ENCODE measurements at places on chromosomes 6 and 20.
A peak's percentile ranks its signal among the peaks of the same experiment; 100 is the strongest.

GRCh38 chr6:123316733-123317323 lies 319.9 kb downstream of the TRDN start:
- no peak for DNase-seq

- no peak for DNase-seq
These were observed 71.5 kb upstream of the ATXN1 start for GRCh38 chr6:16832721-16833120.

DNA sequence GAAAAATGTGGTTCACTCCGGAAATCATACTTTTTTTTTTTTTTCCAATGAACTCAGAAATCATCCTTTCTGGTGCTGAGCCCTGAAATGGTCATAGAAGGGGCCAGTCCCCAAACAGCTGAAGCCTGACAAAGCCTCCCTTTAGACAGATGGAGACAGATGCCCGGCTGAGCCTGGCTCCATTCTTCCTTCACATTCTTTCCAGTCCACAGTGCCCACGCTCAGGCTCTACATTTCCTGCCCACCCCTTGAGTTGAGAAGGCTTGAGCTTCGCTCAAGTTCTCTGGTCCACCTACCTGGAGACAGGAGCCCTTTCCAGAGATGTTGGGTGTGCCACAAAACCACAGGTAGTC lies 41.2 kb downstream of the KCNK5 start:
- DNase-seq: no peak

DNA sequence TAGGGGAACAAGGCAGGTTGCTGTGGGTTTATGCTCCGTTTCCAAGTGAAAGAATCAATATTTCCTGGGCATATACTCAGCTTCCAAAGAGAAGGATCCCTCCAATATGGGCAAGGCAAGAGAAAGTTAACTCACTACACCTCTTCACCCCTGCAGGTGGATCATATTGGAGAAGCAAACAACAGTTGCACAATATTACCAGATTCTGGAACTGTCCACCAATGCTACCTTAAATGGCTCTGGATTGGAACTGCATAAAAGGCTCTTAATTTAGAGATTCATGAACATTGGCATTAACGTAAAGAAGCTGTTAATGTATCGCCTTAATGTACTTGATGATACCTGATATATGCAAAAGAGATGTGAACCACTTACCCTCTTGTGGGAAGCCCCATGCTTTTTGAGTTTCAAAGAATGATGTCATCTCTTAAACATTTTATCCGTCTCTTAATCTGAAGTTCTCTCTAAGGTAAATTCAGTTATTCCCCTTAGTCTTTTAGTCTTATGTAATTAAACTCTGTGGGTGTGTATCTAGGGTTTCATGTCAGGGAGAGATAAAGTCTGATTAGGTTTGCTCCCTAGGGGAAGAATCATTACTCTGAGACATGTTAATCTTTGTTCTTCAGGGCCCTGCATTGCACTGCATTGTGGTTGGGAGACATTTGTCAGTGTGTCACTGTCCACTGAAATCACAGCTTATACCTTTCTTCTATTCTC lies 99.5 kb downstream of the PHACTR1 start:
- DNase-seq: no peak

DNA sequence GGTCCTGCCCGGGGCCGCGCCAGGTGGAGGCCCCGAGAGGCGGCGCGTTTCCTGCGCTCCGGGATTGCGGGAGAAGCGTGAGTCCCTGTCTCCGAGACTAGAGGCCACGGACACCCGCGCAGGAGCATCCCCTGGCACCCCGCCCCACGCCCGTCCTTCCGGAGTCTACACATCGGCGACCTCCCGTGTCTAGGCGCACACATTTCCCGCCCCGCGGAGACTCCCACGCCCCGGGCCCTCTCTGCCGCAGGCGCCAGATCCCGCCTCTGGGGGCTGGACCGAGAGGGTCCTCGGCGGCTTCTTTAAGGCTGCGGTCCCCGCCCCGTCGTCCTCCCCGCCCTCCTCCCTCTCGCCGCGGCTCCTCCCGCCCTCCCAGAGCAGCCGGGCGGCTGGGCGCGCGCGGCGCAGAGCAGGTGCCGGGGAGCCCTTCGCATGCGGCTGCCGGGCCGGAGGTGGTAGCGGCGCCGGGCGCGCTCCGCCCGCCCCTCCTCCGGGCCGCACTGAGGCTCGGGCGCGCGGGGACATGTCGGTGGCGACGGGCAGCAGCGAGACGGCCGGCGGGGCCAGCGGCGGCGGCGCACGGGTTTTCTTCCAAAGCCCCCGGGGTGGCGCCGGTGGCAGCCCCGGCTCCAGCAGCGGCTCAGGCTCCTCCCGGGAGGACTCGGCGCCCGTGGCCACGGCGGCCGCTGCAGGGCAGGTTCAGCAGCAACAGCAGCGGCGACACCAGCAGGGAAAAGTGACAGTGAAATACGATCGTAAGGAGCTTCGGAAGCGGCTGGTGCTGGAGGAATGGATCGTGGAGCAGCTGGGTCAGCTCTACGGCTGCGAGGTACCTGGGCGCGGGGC lies at the start of gene PPP1R14C:
PPP1R14C (plus strand) TSS at position 375 of the 846 bp plus-strand sequence; CDS start at position 524, 149 bp downstream.
- DNase-seq: peak; percentile 73

Data from kidney glomerular epithelial cell (primary cell).